ENCODE measurements at places on chromosomes 3 and 15.

- no peak for DNase-seq
Observed at GRCh38 chr3:16906682-16907081, 21.9 kb downstream of the PLCL2 start.

DNA sequence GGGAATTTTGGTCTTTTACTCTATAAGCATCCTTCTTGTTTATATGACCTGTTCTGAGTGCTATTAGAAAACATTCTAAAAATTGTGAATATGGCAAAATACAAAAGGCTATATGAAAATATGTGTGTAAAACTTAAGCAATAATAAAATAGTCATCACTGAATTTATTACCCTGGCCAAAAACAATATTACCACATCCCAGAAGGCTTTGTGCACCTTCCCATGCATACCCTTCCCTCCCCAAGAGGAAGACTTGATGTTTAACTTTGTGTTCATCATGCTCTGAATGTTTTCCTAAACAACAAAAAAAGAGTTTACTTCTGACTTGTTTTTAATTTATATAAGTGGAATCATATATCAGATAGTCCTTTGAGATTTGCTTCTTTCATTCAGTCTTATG is 155.1 kb upstream of the TNIK start:
- no peak for DNase-seq

DNA sequence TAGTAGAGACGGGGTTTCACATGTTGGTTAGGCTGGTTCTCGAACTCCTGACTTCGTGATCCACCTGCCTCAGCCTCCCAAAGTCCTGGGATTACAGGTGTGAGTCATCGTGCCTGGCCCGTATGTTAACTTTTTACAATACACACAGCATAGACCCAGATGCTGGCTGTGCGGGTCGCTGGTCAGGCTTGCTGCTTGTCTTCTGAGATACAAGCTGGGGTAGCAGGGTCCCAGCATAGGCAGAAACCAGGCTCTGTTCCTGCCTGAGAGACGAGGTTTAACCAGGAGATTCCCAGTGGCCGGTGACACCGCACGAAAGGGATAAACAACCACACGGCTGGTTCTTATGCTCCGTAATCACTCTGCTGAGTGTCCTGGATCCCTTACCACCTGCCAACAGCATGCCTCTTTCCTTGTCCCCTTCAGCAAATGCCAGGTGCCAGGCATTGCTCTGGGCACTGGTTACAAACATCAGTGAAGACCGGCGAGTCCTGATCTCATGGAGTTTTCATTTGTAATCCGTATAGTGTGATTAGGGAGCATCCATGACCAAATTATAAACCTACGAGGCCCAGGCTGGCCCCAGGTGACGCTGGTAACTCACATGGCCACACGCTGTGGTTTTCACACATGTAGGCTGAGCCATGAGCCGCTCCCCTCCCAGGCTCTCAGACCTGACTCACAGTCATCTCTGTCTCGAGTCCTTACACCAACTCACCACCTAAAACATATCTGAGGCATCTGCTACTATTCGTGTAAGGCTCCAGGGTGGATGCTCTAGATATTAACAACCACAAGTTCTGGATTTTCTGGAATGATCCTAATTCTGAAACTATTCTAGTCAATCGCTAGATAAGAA is 125.7 kb downstream of the PDZRN3 start:
- DNase-seq = no peak

DNA sequence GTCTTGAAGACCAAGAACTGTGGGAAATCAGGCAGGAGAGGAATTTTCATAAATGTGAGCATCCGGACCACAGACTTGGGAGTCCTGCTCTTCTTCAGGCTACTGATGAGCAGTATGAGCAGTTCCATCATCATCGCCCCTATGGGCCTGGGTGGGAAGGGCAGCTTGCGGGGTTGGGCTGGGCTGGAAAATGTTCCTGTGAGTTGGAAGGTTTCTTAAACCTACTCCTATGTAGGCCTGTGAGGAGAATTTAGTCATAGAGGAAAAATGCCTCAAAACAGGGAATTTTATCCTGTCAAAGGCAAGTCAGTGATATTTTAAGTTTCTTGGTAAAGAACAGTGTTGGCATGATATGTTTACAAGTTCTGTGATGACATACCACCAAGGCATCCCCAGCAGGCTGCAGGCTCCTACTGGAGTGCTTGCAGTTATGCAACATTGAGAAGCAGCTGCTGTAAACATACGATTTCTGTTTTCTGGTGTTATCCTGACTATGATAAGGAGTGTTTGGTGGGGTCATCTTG is 10.3 kb downstream of the MASP1 start:
- no peak for DNase-seq

GRCh38 chr15:85831415-85832113 is 36.8 kb upstream of the KLHL25 start:
- DNase-seq = no peak

DNA sequence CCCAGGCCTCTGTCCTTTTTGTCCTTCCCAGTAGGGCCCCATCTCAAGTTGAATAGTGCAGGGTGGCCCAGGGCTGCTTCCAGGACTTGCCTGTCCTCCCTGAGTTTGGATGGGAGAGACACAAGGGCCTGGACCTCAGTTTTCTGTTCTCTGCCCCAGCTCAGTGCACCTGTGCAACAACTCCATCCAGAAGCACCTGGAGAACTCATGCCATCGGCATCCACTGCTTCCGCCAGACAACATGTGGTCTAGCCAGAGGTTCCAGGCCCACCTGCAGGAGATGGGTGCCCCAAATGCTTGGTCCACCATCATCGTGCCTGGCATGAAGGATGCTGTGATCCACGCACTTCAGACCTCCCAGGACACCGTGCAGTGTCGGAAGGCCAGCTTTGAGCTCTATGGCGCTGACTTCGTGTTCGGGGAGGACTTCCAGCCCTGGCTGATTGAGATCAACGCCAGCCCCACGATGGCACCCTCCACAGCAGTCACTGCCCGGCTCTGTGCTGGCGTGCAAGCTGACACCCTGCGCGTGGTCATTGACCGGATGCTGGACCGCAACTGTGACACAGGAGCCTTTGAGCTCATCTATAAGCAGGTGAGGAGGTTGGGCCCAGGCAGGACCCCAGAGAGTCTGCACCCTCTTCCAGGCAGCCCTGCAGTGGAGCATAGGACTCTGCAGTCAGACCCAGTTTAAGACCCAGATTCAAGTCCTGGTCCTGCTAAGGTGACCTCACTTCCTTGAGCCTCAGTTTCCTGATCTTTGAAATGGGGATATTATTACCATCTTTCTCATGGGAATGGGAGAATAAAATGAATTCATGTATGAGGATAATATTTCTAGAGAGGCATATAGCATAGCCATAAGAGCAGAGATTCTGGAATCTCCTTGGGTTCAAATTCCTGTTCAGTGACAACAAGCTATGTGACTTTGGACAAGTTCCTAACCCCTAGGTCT is 14.7 kb downstream of the RPUSD3 start:
- DNase-seq = no peak

DNA sequence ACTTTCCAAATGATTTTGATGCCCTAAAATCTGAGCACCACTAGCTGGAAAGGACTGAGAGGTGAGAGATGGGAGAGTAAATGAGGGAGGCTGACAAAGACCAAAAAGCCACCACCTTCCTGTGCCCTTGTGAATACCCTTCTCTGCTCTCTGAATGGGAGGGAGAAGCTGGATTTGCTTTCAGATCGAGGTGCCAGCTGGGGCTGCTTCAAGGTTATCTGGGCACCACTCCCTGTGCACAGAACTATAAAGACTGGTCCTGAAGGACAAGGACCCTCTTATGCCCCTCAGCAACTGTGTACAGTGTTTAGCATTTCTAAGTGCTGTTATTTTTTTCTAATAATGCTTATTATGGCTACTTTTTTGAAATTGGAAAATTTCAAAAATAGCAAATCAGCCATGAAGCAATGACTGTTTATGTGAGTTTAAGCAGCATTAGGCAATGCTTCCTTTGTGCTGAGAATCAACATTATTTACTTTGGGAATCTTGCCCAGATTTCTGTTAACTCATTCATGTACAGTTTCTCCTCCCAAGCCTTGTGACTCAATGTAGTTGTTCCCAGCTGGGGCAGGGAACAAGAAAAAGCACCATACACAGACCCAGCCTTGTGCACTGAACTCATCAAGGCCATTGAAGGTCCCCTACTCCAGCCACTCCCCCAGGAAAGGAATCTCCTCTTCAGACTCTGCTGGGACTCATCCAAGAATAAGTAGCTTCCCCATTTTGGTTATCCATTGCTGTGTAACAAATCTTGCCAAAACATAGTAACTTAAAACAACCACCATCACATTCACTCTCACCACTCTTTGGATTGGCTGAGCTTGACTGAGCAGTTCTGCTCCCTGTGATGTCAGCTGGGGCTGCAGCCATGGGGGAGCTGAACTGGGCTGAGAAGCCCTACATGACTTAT is 37.3 kb upstream of the CDV3 start:
- DNase-seq = no peak

DNA sequence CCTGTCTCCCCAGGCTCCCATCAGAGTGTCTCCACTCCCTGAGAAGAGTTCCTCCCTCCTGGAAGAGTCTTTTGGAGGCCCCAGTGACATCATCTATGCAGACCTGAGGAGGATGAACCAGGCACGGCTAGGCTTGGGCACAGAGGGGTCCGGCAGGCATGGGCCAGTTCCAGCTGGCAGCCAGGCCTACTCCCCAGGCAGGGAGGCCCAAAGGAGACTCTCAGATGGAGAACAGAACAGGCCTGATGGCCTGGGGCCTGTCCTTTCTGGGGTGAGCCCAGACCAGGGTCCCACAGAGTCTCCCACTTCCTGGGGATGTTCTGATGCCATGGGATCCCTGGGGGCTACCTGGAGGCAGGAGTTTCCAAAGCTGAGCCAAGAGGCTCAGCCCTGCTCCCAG is 8.5 kb downstream of the SH2D7 start:
- no peak for DNase-seq

DNA sequence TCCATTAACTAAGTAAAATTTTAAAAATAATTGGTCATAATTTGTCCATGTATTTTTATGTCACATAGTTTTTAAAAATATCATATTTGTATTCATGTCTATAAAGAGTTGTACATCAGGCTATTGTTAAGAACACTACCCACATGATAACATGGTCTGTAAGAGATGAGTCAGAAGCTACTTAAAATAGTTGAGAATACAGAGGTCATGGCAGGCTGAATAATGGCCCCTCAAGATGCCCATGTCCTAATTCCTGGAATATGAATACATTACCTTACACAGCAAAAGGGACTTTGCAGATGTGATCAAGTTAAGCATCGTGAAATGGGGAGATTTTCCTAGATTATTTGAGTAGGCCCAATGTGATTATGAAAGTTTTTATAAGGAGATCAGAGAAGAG is 782.9 kb upstream of the GOLIM4 start:
- DNase-seq = no peak

DNA sequence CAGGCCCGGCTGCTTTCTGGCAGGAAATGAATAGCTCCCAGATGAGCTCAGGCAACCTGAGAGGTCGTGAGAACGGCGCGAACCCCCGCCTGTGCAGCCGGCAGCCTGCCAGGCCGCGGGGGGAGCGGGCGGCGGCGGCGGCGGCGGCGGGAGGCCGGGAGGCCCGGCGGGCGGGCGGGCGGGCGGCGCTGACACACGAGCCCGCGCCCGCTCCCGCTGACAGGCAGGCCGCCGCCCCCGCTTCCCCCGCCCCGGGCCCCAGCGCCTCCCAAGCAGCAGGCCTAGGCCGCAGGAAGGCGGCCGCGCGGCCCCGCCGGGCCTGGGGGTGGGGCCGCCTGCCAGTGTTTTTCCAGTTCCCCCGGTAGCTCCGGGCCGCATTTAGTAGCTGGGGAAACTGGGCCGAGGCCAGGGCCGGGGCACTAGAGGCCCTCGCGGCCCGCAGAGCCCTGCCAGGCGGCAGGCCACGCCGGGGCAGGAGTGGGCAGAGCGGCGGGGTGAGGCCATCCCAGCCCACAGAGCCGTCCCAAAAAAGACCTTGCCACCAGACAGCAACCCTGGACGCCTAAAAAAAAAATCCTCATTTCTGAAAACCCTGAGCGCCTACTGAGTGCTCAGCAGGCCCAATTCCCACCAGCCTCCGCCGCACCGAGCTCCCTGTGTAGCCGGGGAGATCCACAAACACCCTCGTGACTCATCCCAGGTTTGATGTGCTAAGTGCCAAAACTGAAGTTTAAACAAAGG is 5.6 kb downstream of the HES1 start:
- peak; percentile 26 for DNase-seq

DNA sequence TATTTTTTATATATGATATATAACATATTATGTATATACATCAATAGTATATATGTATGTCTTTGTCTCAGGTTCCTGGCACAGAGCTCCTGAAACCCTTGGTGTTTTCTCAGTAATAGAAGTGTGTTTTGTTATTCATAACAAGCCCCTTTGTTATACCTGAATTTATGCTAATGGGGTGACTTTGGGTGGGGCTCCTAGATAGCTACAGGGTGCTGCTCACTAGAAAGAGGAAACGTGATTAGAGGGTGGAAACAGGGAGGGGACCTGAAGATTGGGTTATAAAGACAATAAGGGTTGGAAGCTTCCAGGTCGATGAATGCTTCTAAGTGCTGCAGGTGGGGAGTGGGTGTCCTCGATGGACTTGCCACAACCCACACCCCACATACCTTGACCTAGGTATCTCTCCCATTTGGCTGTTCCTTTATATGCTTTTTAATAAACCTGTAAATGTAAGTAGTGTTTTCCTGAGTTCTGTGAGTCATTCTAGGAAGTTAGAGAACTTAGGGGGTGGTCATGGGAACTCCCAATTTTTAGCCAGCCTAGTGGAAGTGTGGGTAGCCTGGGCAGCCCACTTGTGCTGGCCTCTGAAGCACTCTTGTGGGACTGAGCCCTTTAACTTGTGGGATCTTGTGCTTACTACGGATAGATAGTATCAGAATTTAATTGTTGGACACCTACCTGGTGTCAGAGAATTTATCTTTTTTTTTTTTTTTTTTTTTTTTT is 36.9 kb upstream of the C15orf39 start:
- no peak for DNase-seq
